Thyroid gland (tissue), 4 donors: ENCODE measurements at places on chromosomes 1 and 21. TPM values are rescaled to one million over a fixed set of nuclear protein-coding genes. Genes with fewer than 3 reads are reported as not detected.

DNA sequence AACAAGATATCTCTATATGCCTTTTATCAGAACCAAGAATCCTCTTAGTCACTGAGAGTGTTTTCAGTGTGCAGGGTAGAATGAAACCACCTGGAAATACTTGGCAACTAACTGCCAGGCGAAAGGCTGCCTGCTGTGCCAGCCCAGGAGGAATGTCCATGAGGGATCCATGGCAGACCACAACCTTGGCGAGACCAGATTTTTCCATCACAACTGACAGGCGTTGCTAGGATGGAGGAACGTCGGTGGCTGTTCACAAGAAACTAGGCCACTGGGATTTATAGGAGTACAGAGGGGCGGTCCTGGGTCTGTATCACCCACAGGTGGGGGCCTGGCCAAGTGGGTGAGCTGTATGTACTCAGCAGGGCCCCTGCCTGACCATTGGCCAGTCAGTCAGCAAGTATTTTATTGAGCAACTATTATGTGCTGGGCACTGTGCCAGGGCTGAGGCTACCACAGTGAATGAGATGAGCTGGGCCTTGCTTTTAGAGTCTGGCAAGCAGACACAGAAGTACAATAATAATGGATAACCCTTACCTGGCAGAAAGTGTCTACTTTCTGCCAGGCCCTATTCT, 199.4 kb downstream of the FOXD2 start:
- no peak overlapping the region for H3K4me3 ChIP-seq
- no peaks in the 10 kb centered on the region for H3K27me3 ChIP-seq
- no peaks in the 10 kb centered on the region for H3K36me3 ChIP-seq
- no peak overlapping the region for H3K27ac ChIP-seq

DNA sequence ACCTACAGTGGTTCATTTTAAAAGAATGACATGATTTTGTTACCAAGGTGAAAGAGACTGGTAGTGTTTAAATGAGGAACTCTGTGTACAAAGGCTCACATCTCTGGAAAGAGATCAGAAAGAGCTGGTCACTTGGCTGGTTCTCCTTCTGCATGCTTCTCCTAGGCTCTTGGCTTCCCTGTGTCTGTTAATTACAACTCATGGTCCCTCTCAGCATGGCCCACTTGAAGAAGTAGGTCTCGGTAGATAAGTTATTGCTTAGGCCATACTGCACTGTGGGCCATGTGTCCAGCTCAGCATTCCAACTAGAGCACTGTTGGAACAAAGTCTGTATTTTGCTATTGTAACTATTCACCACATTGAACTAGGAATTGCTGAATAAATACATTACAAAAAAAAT, 91.1 kb downstream of the KIAA0319L start:
- H3K4me1 ChIP-seq, result no peaks in the 10 kb centered on the region
- H3K27ac ChIP-seq, result no peak overlapping the region
- H3K27me3 ChIP-seq, result no peaks in the 10 kb centered on the region
- H3K4me3 ChIP-seq, result no peak overlapping the region
- DNase-seq, result no peak

DNA sequence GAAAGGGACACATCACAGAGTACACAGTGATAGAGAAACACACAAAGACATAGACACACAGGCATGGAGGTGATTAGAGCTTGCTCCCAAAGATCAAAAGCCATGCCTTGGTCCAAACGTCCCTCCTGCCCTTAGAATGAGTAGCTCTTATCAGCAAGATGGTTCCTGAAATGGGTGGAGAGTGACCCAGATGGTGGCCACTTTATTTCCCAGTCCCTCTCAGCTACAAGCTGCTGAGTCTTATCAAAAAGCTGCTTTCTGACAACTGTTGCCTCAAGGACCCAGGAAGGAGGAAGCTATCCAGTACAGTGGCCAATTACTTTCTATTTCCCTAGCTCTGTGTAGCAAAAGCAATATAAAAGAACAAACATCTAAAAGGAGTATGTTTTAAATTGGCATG, 7.7 kb upstream of the CLCA1 start:
- no peak for DNase-seq
- no peak overlapping the region for H3K27ac ChIP-seq

DNA sequence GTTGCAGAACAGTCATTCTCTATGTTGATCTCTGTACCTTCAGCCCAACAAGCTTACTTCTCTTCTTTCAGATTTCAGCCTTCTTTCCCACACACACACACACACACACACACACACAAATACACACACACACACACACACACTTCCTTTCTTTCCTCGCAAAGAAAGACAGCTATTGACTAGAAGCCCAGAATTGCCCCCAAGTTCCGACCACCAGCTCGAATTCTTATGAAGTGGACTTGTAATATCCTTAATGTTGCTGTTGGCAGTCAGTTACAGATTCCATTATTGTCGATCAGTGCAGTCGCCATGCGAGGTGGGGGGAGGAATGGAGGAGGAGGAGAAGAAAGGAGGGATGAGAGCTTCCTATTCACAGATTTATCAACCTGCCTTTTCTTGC, 125.5 kb downstream of the CLEC20A start:
- no peaks in the 10 kb centered on the region for H3K4me1 ChIP-seq
- no peaks in the 10 kb centered on the region for H3K36me3 ChIP-seq
- DNase-seq, result no peak
- no peak overlapping the region for H3K4me3 ChIP-seq

- H3K27me3 ChIP-seq, result no peaks in the 10 kb centered on the region
- DNase-seq, result no peak
- H3K27ac ChIP-seq, result no peak overlapping the region
- H3K36me3 ChIP-seq, result no peaks in the 10 kb centered on the region
- no peaks in the 10 kb centered on the region for H3K4me1 ChIP-seq
- no peak overlapping the region for H3K4me3 ChIP-seq
These were observed 300.8 kb downstream of the DISC1 start for GRCh38 chr1:231927431-231927830.

DNA sequence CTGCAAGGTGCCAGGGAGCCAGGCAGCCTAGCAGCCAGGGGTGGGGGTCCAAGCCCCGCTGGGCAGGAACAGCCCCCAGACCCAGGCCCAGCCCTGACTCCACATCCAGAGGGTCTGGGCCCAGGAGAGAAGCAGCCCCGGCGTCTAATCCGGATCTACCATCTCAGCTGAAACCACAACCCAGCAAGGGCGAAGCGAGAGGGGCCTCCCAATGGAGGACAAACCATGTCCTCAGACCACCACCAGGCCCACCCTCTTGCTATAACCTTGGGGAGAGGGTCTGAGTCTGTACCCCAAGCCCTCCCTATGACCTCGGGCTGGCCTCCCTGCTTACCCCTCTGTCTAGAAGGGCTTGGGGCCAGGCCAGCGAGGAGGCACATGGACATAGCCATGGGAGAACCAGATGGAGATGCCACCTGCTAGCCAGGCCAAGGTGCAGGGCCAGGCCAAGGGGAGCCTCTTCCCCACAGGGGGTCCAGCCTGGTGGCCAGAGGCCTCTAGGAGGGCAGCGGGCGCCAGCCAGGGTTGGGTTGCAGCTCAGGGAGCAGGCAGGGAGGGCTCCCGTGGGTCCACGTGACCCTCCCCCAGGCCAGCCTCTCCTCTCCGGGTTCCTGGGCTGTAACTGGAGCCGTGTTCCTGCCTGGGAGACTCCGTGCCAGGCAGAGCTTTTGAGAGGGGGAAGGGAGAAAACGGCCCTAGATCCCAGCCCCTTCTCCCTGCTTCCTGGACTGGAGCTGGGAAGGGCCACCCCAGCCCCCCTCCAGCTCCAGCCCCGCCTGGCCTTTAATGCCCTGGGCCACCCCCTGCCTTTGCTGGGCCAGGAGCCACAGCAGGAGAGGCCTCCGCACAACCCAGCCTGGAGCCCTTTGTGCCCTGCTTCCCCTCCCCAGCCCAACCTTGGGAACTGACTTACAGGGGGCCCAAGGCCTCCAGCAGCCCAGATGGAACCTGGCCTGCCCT, 2.5 kb downstream of the WNT9A start:
- peaks cover 29% of the 10 kb centered on the region for H3K4me1 ChIP-seq
- no peak overlapping the region for H3K4me3 ChIP-seq
- H3K27me3 ChIP-seq, result no peaks in the 10 kb centered on the region
- H3K36me3 ChIP-seq, result no peaks in the 10 kb centered on the region
- peak; percentile 81 for DNase-seq
- H3K27ac ChIP-seq, result peak overlapping the region; percentile 68

GRCh38 chr1:46277658-46278373, 25.6 kb downstream of the LRRC41 start:
- no peak overlapping the region for H3K27ac ChIP-seq
- H3K4me1 ChIP-seq, result peaks cover 8% of the 10 kb centered on the region
- peaks cover 29% of the 10 kb centered on the region for H3K36me3 ChIP-seq
- H3K27me3 ChIP-seq, result no peaks in the 10 kb centered on the region

DNA sequence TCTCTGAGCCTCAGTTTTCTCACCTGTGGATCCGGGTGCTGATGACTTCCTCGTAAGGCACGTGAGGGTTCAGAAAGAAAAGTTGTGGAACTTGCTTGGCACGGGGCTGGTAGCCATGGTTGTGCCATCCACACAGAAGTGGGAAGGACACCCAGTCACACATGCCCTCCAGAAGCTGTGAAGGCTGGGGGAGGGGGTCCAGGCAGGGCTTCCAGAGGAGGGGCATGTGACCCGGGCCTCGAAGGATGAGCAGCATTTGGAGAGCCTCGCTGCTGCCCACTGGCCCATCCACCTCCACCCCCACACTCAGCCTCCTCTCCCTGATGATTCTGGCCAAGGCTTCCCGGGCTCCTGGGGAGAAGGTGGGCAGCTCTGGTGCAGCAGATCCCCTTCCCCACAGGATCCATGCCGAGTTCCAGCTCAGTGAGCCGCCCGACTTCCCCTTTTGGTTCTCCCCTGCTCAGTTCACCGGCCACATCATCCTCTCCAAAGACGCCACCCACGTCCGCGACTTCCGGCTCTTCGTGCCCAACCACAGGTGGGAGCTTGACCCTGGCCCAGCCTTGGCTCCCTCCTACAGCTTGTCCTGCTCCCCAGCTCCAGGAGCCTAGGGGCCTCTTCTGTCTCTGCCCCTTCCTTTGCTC, 9.4 kb downstream of the SELENON start:
- no peak overlapping the region for H3K4me3 ChIP-seq
- peaks cover 3% of the 10 kb centered on the region for H3K4me1 ChIP-seq
- DNase-seq, result no peak
- H3K27me3 ChIP-seq, result no peaks in the 10 kb centered on the region
- H3K27ac ChIP-seq, result no peak overlapping the region

DNA sequence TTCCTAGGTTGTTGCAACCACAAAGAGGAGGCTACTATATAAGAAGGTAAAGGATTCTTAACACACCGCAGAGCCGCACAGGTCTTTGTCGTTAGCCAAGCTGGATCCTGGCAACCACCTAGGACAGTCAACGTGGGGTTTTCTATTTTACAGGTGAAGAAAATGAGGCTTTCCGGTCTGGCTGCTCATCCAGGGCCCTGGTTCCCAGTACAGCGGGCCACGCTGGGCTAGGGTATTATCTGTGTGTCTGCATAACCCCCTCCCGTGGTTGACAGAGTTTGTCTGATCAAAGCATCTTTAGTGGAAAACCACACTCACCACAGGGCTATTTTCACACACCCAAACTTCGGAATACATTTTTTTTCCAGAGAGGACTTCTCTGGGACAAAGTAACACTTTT, 39.0 kb upstream of the PDE9A start:
- no peaks in the 10 kb centered on the region for H3K27me3 ChIP-seq
- no peak overlapping the region for H3K27ac ChIP-seq
- H3K36me3 ChIP-seq, result no peaks in the 10 kb centered on the region
- no peak overlapping the region for H3K4me3 ChIP-seq
- DNase-seq, result no peak
- no peaks in the 10 kb centered on the region for H3K4me1 ChIP-seq

- no peaks in the 10 kb centered on the region for H3K36me3 ChIP-seq
- H3K27ac ChIP-seq, result no peak overlapping the region
- H3K27me3 ChIP-seq, result no peaks in the 10 kb centered on the region
These were observed 356.4 kb upstream of the PKN2 start for GRCh38 chr1:88327391-88328267.

Gene DDAH1
- total RNA-seq, result 64.2 TPM

Gene ADGRB2
- total RNA-seq, result 9.5 TPM

DNA sequence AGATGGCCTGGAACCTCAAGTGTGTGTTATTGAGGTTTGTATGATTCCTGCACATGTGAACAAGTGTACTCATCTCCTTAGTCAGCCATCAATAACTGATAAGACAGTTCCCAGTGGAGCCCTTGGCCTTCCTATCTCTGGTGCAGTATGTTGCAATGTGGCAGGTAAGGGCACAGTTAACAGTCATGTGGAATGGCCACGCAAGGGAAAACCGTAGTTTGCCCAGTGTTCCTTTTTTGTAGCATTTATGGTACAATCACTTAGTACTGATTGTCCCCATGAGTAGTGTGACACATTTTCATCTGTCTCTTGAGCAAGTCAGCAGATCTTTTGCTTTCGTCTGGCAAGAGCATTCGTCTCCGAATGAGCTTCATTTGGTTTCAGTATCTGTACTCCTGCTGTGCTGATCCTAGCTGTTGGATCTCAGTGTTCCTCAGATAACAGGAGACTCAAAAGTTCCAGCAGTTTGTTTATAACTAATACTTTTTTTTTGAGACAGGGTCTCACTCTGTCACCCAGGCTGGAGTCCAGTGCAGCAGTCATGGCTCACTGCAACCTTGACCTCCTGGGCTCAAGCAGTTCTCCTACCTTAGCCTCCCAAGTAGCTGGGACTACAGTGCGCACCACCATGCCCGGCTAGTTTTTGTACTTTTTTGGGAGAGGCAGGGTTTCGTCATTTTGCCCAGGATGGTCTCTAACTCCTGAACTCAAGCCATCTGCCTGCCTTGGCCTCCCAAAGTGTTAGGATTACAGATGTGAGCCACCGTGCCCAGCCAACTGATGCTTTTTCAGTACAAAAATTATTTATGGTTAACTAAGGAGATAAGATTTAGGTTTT, 8.2 kb downstream of the CTPS1 start:
- DNase-seq, result no peak
- H3K4me3 ChIP-seq, result no peak overlapping the region
- no peaks in the 10 kb centered on the region for H3K27me3 ChIP-seq
- peaks cover 44% of the 10 kb centered on the region for H3K4me1 ChIP-seq
- no peaks in the 10 kb centered on the region for H3K36me3 ChIP-seq

Gene FAM110D
- 3.5 TPM for total RNA-seq

DNA sequence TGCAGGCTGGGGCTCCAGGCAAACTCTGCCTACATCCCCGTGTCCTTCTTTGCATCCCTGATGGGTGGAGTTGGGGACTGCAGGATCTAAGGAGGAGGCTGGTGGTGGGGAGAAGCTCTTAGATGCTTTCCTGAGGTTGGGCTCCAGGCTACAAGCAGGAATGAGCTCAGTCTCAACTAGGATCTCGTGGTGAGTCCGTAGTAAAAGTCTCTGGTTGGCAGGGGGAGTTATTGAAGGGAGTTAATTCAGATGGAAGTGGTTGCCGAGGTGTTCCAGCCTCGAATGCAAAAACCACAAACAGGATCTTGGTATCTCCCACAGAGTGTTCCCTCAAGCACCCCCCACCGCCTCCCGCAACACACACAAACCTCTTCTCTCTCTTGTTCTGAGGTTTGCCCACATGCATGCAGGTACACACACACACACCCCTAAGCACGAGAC, 35.0 kb downstream of the TMCC2 start:
- no peaks in the 10 kb centered on the region for H3K36me3 ChIP-seq
- no peaks in the 10 kb centered on the region for H3K27me3 ChIP-seq
- DNase-seq, result no peak
- H3K27ac ChIP-seq, result no peak overlapping the region
- no peak overlapping the region for H3K4me3 ChIP-seq

GRCh38 chr1:155091071-155092051, 12.7 kb downstream of the EFNA3 start:
- no peak overlapping the region for H3K27ac ChIP-seq
- H3K4me3 ChIP-seq, result no peak overlapping the region
- peaks cover 34% of the 10 kb centered on the region for H3K4me1 ChIP-seq
- H3K27me3 ChIP-seq, result no peaks in the 10 kb centered on the region
- H3K36me3 ChIP-seq, result no peaks in the 10 kb centered on the region

Gene APOBEC4
- total RNA-seq, result not detected

Gene VCAM1
- total RNA-seq, result 11.1 TPM
